Kasumi-1 (cell line): ENCODE measurements at places on chromosomes 1 and 21.

GRCh38 chr21:42146273-42146805 lies 72.6 kb upstream of the ABCG1 start:
- no peak for DNase-seq

DNA sequence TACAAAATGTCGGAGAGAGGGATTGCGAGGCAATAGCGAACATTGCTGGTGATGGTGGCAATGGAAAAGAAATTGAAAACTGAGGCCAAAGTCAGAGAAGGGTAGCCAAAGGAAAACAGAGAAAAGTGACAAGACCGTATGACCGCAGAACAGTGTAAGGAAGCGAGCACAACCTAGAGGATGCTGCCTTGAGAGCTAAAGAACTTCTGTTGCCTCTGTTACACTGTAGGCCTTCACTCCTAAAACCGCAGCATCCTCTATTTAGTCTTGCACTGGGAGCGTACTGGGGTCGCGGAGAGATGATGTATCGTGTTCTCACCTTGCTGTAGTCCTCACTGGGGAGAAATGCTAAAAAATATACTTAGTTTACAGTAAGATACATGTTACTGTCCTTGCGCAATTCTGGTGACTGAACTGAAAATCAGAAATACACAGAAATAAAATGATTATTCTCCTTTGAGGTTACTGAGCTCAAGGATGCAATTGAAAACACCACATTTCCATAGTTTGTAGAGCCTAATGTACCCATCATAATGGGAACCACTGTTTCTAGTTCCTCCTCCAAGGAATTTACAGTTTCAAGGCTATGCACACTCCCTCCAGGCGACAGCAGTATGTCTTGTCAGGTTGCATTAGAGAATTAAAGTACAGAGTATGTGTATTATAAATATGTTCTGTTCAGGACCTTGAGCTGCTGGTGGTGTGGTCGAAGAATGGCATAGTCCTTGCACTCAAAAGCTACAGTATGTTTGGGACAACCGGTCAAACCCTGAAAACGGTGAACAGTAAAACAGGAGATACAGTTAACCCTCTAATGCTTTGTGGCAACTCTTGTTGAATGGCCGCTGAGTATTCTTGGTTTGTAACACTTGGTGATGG lies 1.3 kb downstream of the NEK7 start:
- peak; percentile 66 for DNase-seq

GRCh38 chr1:30764939-30765555 lies 7.5 kb upstream of the LAPTM5 start:
- no peak for DNase-seq

DNA sequence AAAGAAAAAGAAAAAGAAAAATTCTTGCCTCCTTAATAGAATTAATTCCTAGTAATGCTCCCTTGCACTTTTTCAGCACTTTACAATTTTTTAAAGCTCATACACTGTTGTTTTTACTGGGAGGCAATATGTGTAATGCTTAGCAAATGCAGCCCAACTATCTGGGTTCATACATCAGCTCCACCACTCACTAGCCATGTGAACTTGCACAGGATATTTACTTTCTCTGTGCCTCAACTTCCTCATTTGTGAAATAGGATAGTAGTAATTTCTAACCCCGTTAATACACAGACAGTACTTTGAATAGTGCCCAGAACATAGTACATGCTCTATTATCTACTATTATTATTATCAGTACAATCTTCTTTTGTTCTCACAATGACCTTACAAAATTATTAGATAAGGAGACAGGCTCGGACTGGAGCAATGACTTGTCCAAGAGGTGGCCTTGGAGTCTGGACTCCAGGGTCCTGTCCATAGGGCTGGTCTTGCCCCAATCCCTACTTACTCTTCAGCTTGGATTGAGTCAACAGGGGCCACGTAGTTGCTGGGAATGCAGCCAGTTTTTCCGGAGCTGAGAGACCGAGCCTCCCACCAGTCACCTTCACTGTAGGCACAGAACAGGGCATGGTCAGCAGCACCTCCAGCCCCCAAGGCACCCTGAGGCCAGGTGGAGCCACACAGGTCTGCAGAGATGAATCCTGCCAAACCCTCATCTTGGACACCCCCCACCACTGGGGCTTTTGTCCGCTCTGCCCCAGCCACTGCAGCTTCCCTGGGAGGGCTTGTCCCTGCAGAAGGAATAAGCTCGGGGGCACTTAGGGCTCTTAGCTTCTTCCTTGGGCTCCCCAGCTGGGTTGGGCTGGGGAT lies 13.7 kb downstream of the FGR start:
- peak; percentile 27 for DNase-seq

GRCh38 chr1:79376106-79376505 lies 369.6 kb upstream of the ADGRL4 start:
- no peak for DNase-seq

DNA sequence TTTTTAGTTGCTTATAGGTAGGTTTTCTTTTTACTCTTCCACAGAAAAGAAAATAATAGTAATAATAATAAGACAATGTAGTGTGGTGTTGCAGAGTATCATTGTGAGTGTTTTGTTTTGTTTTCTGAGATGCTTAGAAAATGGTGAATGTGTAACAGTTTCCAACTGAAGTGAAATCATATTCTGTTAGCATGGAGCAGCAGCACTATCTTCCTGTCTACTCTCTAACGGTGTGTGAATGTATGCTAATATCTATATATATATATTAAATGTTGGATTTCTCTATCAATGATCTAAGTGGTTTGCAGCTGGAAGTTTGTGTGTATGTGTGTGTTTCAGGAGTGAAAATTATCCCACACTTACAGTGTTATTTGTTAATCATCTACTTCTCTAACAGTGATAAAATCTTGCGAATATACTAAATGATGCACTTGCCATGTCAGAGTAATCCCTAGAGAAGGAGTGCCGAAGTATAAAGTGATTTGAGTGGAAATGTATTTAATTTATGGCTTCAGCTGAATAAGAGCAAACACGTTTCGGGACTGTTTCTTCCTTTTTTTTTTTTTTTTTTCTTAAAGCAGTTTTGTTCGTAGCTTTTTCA lies 377 bp downstream of the SAMD13 start:
- DNase-seq: peak; percentile 43

- DNase-seq: no peak
Observed at GRCh38 chr1:201582705-201583442, 43.9 kb downstream of the NAV1 start.

GRCh38 chr1:225911191-225912130 lies 12.6 kb downstream of the PYCR2 start:
- DNase-seq: peak; percentile 66

DNA sequence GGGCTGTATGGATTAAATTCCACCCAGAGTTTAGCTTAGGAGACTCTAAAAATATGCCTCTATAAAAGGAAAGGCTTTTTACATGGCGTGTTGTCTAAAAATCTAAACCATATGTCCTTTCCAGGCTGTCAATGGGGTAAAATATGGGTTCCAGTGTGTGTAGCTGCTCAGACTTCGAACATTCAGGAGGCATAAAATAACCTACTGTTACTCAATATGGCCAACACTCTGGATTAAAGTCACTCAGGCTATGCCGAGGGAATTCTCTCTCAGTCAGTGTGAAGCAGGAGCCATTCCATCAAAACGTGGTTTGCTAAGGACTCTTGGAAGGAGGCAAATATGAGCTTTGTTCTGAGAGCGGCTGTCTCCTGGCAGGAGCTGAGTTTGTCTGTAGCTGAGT lies 135.3 kb downstream of the RUNX1 start:
- no peak for DNase-seq

- no peak for DNase-seq
Observed at GRCh38 chr1:3066250-3066711, 2.7 kb upstream of the PRDM16 start.

- no peak for DNase-seq
Observed at GRCh38 chr1:218948446-218948845, 225.2 kb upstream of the LYPLAL1 start.

- DNase-seq: no peak
Observed at GRCh38 chr1:43304771-43305300, 4.1 kb downstream of the TIE1 start.

GRCh38 chr1:154663471-154664060 lies 55.6 kb upstream of the ADAR start:
- no peak for DNase-seq

GRCh38 chr1:210236840-210237409 lies 4.3 kb downstream of the SERTAD4 start:
- no peak for DNase-seq

GRCh38 chr21:36080386-36080785 lies 10.6 kb downstream of the CBR1 start:
- DNase-seq: no peak

- DNase-seq: no peak
Observed at GRCh38 chr21:44666401-44667320, at the start of gene KRTAP12-2. Gene KRTAP12-2, minus strand, starts transcription at chr21:44666927. Its CDS starts 41 bp downstream, at chr21:44666886.

GRCh38 chr21:14300074-14300473 lies 82.9 kb downstream of the HSPA13 start:
- no peak for DNase-seq

GRCh38 chr1:215056584-215056983 lies 26.0 kb upstream of the KCNK2 start:
- no peak for DNase-seq

GRCh38 chr1:69513601-69514000 lies 54.1 kb upstream of the LRRC7 start:
- no peak for DNase-seq

DNA sequence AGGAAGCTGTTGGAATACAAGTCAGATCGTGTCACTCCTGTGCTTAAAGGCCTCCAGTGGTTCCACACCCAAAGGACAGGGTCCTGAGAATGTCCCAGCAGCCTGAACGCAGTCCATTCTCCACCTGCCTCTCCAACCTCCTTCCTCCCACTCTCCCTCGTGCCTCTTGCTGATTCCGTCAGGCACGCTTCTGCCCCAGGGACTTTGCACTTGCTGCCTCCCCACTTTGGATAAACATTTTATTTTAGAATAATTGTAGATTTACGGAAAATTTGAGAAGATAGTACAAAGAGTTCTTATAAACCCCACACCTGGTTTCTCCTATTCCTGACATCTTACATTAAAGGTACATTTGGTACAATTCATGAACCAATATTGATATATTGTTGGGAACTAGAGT lies 28.4 kb upstream of the LDLRAP1 start:
- no peak for DNase-seq

- no peak for DNase-seq
Observed at GRCh38 chr1:183922197-183922596, 115.3 kb downstream of the COLGALT2 start.

DNA sequence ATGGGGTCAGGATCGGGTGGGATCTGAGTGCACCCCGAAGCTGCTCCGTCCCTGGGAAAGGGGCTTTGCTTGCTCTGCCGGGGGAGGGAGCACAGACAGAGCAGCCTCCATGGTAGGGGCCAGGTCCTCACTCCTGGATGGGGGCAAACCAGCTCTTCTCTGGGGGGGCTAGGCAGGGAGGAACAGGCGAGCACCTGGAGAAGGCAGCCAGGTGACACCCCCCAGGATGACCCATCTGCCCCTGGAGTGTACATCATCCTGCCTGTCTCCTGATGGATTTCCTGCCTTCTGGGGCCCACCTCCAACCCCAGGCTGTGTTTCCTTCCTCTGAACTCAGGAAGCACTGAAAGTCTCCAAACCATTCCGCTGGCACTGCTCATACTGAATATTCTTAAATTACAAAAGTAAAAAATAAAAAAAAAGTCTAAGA lies 248.0 kb downstream of the RHOU start:
- DNase-seq: no peak

- no peak for DNase-seq
Observed at GRCh38 chr1:24948079-24948827, 18.2 kb upstream of the RUNX3 start.

DNA sequence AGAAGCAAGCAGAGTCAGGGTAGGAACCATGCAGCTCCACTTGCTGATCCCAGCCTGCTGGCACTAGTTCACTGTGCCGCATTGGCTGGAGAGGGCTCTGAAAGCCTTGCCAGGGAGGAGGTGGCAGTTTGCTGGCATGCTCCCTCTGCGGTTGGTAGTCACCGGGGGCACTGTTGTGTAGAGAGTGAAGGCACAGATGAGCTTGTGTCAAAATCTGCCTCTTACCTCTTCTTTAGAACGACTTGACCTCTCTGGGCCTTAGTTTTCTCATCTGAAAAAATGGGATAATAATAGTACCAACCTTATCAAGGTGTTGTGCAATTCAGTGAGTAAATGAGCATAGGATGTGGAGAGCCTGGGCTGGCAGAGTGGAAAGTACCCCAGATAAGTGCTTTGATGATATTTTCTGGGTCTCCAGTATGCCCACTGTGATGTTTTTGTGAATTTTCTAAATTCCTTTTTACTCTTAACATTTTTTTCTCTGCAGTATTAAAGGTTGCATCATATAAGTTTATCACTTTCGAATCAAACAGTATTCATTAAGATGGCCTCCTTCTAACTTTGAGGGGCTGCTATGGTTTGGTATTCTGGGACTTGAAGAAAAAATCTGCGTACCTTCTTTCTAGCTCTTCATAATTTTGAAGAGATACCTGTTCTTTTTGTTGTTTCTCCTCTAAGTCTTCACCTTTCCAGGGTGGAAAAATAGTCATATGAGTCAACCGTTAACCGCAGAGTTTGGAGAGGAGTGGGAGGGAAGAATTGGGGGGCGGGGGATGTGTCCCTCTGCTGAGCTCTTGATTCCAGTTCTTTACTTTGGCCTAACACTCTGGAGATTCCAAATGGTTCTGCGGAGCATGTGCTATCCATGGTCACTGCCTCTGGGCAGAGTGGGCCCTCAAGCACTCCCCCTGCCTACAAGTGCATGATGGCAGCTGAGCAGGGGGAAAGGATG lies 26.8 kb downstream of the SZRD1 start:
- DNase-seq: no peak

GRCh38 chr1:60035921-60036320 lies 37.6 kb downstream of the C1orf87 start:
- DNase-seq: no peak

DNA sequence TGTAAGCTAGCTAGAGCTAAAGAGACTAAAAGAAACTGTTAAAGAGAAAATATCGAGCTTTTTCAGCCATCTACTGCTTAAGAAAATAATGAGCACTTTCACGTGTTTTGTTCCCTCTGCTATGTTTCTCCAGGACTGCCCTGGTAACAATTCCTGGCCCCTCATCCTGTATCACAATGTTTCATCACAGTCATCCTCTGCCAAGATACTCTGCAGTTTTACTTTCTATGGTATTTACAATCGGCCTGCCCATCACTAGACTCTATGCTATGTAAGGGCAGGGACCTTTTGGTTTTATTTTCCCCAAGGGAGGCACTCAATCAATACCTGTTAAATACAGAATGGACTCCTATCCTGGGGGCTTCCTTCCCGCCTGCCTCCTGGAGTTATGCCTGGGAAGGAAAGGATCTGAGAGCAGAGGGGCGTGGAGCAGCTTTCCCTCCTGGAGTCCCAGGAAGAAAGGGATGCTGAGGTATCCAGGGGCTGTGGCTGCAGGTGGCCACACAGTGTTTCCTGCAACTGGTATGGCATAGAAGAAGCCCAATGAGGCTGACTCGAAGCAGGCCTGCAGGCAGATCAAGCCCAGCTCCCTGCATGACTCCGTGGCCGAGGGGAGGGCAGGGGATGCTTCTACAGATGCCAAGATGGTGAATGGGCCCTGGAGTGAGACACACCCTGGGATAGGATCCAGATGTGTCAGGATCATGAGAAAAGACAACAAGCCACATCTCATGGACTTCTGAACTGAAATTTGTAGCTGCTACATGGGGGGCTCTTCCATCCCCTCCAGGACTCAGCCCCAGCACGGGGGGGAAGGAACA lies 52.9 kb downstream of the MATN1 start:
- no peak for DNase-seq
